ENCODE measurements at places on chromosomes 7 and 10.

GRCh38 chr10:43393606-43394360 is 15.2 kb downstream of the HNRNPF start:
- no peak for DNase-seq

GRCh38 chr10:132891368-132891767 is 51.0 kb downstream of the CFAP46 start:
- DNase-seq = no peak

DNA sequence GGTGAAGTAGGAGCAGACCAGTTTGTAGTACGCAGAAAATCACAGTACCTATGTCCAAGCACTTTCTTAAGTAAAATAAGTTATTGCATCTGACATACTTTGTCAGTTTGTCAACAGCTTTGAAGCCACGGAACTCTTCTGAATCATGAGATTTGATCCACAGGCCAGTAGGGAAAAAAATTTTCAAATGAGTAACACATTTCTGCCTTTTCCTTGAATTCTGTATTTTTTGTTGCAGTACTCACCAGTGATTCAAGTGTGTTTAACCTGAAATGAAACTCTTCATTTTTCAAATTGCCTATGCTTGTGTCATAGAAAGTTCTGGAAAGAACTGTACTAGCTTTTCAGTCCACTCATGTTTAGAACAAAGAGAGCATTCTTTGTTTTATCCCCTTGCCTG is 337.7 kb downstream of the GATA3 start:
- no peak for DNase-seq

DNA sequence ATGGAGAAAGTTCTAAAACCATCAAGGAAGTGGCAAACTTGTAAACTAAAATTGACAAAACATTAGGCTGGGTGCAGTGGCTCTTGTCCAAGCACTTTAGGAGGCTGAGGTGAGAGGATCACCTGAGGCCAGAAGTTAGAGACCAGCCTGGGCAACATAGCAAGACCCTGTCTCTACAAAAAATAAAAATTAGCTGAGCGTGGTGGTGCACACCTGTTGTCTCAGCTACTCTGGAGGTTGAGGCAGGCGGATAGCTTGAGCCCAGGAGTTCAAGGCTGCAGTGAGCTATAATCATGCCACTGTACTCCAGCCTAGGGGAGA is 29.4 kb upstream of the HNRNPH3 start:
- no peak for DNase-seq

- DNase-seq = no peak
Measured at GRCh38 chr10:64079341-64079740, 558.1 kb downstream of the REEP3 start.

DNA sequence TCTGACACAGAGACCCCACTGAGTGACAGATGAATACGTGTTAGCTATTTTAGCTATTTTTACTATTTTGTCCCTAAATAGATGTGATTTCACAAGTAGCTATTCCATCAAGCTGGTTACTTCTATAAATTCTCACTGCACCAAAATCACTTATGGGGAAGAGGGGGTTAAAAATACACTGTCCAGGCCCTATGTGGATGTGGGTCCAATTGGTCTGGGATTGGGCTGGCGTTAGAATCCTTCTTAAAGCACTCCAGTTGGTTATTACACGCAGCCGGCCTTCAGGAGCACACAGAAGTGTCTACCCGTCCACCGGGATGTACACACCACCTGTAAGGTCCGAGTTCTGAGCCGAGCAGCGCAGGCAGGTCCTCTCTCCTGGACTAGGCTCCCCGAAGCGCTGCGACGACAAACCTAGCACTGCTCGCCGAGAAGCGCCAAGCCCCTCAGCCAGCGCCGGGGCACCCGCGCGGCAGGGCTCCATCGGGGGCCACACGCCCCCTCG is 222.3 kb upstream of the MKLN1 start:
- DNase-seq = no peak

GRCh38 chr7:100570954-100571828 is 2.5 kb downstream of the SAP25 start:
- DNase-seq = no peak

DNA sequence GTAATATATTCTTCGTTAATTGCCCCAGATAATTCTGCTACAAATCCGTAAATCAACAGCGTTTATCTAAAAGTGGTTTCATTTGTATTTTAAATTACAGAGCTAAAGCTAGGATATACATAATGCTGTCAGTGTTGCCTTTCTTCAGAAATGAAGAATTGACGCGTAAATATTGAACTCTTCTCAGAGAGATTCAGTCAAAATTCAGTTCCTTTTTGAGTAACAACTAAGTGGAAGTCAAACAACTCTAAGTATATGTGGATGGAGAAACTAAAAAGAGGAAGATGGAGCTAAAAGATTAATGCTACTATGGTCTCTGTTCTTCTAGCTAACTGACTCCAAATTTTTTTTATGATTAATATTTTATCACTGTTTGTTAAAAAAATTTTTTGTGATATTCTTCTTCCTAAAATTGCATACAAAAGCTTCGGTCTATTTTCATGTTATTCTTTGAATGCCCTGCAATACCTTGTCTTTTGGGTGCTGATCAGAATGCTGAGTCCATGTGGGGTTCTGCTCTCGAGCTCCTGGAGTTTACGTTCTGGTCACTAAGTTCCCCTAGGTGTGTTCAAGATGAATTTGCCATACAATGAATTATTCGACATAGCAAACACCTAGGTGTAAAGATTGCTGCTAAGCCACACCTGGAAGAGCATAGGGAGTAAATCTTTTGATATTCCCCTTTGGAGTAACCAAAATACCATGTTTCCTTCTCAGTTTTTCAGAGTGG is 20.7 kb downstream of the MDFIC start:
- DNase-seq = no peak

DNA sequence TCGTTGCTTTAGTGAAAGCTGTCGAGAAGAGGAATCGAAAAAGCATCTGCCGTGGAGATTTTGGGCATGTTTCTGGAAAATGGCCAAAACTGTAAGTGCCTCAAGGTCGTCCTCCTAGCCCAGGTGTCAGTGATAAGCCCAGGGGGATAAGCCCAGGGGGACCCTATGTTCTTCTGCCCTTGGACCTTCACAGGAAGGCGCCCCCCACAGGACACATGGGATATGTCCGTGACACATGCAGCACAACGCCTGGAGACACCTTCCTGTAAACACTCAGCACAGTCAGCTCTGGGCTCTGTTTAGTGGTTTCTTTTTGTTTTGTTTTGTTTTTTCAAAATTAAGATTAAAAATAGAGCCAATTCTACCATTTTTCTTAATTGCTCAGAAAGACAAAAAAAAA is 272.7 kb downstream of the KLF6 start:
- DNase-seq = no peak

GRCh38 chr7:120869700-120870099 is 11.8 kb upstream of the TSPAN12 start:
- DNase-seq = no peak

DNA sequence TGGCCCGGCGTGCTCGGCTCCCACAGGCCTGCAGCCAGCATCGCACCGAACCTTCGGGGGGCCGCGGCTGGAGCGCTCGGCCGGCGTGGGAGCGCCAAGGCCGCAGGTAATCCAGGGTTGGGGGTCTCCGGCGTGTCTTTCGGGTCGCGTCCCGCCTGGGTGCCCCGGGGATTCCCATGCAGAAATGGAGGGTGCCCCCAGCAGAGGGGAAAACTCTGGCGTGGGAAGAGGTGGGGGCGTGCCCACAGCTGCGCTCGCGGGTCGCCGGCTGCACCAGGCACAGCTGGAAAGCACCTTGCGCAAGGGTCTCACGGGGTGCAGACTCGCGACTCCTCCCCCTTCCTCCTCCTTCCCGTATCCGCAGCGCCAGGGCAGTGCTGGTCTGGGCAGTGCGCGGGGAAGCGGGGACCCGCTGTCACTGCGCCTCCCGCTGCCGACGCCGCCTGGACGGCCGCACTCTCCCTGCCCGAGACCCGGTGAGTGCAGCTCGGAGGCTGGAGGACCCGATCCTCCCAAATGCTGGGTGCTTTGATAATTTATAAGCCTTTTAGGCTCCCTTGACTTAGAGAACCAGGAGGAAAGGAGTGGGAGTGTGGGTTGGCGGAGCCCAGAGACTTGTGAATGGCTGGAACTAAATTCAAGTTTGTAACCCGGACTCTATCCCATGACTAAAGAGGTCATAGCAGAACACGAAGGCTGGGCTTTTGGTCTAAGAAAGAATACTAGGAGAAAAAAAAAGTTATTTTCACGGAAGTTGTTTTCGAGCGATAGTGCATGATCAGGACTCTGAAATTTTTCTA is 489 bp downstream of the MAP3K8 start:
- DNase-seq = peak; percentile 75

- no peak for DNase-seq
Measured at GRCh38 chr7:128694738-128695137, 22.6 kb downstream of the GARIN1A start.

DNA sequence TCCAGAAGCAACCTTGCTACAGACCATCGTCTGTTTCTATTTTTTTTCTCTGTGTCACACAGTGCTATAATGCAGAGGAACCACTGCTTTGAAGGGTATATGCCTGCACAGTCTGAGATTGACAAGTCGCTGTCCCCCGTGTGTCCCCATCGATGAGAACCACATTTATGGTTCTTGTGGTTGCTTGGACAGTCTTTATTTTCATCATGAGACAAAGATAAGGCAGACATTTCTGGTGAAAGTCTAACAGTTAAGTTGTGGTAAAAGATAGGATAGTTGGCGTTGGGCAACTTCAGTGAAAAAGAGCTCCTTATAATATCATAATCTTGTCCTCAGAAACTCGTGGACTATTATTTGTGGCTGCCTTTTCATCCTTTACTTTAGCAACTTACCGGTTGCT is 6.3 kb upstream of the AKR1E2 start:
- DNase-seq = no peak

DNA sequence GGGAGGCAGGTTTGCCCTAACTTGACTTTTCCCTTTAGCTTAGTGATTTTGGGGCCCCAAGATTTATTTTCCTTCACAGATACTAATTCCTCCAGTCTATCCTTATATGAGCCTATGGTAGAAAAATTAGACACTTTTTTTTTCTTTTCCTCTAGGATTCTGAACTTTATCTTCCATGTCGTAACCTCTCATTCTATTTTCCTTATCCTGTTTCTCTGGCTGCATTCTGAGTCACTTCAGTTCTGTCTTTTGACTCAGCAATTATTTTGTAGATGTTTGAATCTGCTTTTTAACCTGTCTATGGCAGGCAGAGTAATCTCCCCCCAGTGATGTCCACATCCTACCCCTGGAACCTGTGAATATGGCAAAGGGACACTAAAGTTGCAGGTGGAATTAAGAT is 7.1 kb upstream of the NOD1 start:
- no peak for DNase-seq

GRCh38 chr10:60423920-60424319 is 34.2 kb upstream of the ANK3 start:
- DNase-seq = no peak

DNA sequence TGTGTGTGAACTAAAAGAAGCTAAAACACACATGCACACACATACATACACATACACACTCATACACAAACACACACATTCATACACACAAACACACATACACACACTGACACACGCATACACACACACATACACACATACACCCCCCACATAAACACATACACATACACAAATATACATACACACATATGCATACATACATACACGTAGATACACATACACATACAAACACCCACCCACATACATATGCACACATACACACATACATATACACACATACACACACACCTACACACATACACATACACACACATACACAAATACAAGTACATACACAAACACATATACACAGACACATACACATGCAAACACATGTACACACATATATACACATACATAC is 28.0 kb downstream of the SLC18A2 start:
- DNase-seq = no peak

- no peak for DNase-seq
Measured at GRCh38 chr7:77950548-77950947, 152.0 kb downstream of the PHTF2 start.

- no peak for DNase-seq
Measured at GRCh38 chr7:84264396-84264795, 69.8 kb upstream of the SEMA3A start.

DNA sequence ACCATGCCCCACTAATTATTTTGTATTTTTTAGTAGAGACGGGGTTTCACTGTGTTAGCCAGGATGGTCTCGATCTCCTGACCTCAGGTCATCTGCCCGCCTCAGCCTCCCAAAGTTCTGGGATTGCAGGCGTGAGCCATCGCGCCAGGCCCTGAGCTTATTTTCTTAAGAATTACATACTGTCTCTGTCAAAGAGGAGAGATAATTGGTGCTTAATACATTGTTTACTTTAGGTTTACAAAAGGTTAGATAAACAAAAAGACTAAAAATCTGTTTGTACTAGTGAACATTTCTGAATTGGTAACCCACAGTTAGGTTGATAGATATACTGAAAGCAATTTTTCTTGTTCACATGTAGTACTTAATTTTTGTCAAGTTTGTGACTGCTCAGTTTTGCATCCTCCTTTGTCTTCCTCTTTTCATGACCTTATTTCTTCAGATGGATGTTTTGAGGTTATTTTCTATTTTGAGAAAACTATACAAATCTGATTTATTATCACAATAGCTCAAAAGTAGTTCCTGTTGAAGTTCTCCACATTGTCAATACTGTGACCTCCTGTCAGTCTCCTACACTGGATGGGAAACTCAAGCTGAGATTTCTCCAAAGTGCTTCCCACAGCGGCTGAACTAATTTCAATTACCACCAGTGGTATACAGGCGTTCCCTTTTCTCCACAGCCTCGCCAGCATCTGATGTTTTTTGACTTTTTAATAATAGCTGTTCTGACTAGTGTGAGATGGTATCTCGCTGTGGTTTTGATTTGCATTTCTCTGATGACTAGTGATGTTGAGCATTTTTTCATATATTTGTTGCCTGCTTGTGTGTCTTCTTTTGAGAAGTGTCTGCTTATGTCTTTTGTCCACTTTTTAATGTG is 22.5 kb downstream of the HHEX start:
- peak; percentile 30 for DNase-seq

- DNase-seq = no peak
Measured at GRCh38 chr7:98210513-98211220, 572 bp upstream of the BHLHA15 start.

DNA sequence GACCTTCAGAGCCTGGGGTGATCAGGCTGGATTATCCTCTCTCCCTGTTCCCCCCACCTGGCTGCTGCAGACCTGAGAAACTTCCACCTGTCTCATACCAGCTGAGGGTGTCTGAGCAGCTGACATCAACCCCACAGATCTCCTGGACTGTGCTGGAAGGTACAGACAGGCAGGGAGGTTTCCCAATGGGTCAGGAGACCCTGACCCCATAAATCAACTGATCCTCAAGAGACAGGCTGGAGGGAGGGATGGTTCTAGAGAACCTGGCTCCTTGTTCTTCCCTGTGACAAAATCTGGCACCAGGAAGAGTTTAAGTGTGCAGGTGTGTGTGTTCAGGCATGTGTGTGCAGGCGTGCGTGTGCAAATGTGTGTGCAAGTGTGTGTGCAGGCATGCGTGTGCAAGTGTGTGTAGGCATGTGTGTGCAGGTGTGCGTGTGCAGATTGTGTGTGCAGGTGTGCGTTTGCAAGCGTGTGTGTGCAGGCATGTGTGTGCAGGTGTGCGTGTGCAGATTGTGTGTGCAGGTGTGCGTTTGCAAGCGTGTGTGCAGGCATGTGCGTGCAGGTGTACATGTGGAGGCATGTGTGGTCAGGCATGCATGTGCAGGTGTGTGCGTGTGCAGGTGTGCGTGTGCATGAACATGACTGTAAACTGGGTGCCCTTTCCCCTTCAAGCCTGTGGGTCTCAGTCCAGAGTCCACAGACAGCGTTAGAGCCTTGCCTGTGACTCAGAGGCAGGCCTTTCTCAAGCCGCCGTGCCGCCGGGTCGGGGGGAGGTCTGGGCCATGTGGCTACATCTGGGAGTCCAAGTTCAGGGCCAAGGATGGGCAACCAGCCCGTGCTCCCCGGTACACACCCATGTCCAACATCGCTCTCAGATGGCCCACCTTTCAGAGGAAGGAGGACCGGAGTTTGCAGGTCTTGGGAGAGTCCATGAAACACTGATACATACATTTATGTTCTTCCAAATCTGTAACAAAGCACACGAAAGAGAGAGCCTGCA is 50.1 kb upstream of the ELN start:
- DNase-seq = no peak
